ENCODE measurements at places on chromosomes 7 and 10. TPM values are rescaled to one million over a fixed set of nuclear protein-coding genes. Genes with fewer than 3 reads are reported as not detected.

The IRF5 gene
- 0.37 TPM for total RNA-seq

The PLOD3 gene
- total RNA-seq = 110 TPM

The ITGB8 gene
- total RNA-seq = 3.7 TPM

The NKX2-3 gene
- total RNA-seq = not detected

The MYL7 gene
- total RNA-seq = not detected

The TRPV5 gene
- not detected for total RNA-seq

The CALY gene
- total RNA-seq = 0.25 TPM

The FAM237B gene
- 0.22 TPM for total RNA-seq

The MUC12 gene
- 0.44 TPM for total RNA-seq

The ZNF789 gene
- 9.1 TPM for total RNA-seq

The RRP12 gene
- total RNA-seq = 29.7 TPM

The FEZF1 gene
- not detected for total RNA-seq

The PDE1C gene
- total RNA-seq = 0.12 TPM

The SPDYE9 gene
- not detected for total RNA-seq

All from uterine smooth muscle cell (primary cell).